Stimulated activated CD4-positive, alpha-beta T cell treated with anti-CD3 and anti-CD28 coated beads, Interleukin-1b, Interleukin-23, amount 100 ng/mL, for 1 hour (primary cell): ENCODE measurements at places on chromosomes 5 and 9.

GRCh38 chr9:74729136-74729695 is 158.5 kb downstream of the TRPM6 start:
- no peak for DNase-seq

DNA sequence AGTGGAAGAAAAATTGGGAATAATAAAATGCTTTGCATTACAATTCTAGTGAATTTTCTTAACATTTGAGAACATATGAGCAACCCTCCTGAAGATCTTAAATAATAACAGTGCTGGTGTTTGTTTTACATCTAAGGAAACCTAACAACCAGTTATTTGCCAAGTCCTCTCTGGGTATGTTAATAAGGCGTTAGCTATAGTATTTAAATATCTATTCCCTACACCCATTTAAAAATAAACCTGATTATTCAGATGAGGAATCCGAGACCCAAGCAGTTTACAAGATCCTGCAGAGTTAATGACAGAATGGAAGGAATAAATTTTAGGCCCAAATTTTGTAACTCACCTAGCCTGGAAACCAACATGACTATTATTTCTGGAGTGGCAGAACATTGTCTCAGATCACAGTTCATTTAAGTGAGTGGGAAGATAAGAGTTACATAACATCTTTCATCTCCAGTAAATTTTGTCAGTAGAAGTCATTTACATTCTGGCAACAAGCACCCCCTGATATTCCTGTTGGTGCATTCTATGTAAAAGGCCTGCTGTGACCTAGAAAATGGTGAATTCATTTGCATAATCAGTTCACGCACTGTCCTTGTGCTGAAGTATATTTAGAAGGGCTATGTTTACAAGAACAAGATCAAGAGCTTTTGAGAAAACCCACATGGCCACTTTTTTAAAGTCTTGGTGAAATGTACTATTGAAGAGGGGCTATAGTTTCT is 148.2 kb downstream of the COX7C start:
- no peak for DNase-seq

DNA sequence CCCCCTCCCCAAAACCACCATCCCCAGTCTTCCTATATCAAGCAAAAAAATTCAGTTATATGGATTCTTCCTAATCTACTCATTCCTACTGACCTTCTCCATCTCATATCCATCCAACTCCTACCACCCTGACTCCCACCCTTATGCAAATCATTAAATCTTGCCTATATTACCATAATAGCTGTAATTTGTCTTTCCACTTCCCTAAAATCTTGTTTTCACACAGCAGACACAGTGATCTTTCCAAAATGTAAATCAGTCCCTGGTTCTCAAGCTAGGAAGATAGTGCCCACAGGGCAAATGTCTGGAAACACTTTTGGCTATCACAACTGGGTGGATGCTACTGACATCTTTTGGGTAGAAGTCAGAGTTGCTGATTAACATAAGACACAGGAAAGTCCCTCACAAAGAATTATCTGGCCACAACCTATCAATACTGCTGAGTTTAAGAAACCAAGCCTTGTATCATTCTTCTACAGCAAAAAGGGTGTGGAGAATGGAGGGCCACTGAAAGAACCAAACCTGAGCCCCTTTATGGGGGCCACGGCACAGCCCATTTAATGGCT is 1.4 kb downstream of the SRA1 start:
- no peak for DNase-seq

DNA sequence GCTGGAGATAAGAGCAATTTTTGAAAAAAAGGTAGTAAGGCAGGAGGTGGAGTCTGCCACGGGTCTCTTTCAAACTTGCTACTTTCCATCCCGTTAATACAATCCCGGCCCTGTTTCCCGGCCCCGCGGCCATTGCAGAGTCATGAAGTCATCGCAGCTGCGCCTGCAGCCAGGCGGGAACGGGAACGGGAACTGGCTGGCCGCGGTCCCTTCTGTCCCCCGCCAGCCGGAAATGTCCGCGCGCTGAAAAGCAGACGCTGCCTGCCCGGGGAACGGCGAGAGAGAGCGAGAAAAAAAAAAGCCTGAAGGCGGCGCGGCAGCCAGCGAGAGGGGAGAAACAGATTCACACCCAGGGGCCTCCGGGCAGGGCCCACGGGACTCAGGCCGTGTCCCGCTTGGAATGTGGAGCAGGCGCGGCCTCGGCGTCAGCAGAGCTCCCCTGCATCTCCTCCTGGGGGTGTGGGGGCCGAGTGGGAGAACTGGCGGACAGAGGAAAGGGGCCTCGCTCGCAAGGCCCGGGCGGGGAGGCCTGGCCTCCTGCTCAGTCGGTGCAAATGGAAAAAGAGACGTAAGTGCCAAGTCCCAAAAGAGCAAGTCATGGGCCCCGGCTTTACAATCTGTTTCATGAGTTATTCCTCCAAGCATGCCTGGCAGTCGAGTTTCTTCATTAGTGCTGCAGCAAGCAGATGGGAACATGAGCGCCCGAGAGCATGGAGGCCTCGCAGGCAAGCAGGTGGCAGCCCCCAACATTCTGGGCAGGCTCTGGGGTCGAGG is 201.2 kb upstream of the GAS1 start:
- no peak for DNase-seq

DNA sequence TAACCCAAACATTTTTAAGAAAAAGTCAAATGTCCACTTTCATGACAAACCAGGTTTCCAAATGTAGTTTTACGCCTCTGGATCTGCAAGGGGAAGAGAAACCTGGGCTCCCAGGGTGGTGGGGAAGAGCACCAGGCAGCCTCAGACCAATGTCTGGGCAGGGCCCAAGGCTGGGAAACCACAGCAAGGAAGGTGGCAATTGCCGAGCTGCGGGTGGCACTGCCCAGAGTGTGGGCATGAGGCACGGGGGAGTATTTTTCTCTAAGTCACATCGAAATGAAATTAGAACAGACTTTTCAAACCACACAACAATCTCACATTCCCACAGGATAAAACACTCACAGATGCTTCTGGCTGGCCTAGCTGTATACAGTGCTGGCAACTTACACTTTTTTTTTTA is 32.6 kb upstream of the RASGEF1C start:
- DNase-seq = no peak

DNA sequence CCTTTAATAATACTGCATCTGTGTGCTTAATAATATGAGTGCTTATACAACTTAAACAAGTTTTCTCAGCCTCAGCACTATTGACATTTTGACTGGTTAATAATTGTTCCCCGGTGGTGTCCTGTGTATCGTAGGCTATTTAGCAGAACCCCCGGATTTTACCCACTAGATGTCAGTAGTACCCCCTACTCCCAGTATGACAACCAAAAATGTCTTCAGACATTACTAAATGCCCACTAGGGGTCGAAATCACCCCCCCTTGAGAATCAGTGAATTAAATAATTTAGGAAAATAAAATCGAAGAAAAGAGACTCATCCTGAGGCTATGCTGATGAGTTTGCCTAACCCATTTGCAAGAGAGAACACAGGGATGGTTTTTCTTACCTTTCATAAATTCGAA is 166.3 kb downstream of the ATP10B start:
- no peak for DNase-seq

DNA sequence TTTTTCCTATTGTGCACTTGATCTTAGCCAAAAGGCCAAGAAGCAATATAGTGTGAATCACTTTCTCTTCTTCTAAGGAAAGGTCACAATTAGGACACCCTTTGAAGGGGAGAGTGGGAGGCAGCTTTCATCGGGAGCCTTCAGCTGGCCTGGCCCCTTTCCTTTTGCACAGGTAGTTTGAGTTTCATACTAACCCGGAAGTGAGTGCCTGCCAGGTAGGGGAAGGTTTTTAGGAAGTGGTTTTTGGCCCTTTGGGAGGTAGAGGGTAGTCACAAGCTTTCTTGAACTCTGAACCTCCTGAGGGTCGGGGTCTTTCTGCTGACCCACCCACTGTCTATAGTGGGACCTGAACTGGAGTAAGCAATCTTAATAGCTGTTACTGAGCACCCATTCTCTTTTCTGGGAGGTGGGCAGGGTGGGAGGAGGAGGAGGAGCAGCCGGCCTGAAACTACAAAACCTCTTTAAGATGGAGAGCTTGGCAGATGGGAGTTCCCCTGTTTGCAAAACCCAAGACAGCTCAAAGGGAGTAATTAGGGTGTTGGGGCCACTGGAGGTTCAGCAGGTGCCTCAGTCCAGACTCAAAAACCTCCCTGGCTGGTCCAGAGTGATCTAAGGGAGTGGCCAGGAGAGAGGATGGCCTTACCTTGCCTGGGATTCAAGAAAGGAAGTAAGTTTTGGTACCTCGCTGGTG is 6.0 kb downstream of the LARP1 start:
- no peak for DNase-seq

DNA sequence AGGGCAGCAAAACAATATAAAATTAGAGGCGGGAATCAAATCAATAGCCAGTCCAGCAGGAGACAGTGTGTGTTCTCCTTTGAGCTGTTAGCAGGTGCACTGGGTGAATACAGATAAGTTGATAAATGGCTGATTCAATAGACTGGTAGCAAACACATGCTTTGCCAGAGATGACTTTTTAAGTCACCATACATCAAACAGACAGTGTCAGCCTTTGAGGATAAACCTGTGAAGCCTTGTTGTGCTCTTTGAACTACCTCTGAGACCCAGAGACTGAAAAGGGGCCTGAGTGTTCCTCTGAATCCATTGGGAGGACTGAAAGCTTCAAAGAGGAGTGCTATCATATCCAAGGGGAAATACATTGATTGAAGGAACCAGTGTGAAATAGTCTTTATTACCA is 301.9 kb downstream of the RASEF start:
- no peak for DNase-seq

DNA sequence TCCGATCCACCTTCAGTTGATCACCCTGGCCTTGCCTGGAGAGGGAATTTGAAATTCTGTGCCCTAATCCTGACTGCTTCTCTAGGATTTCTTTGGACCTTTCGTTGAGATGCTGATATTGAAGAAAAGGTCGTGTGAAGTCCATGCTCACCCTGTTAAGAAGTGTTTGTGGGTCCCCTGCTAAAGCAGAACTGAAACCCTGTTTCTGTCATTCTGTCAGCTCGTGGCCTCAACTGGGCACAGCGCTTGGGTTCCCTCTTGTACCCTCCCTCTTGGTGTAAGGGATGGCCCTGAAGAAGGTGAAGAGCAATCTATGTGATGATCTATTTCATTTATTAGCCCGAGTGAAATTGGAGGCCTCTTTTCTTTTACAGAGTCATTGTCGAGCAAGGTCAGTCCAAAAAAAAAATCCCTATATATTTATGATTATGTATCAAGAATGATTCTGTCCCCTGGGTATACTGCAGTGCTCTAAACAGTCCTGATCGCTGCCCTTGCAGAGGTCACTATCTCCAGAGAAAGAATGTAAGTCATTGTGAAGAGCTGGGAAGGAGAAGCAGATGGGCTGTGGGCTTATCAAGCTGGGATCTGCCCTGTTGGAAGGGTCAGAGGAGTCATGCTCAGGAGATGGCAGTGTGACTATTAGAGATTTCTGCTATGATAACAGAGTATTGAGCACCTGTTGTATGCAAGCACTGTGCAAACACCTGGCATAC is 56.1 kb downstream of the WWC1 start:
- DNase-seq = no peak

DNA sequence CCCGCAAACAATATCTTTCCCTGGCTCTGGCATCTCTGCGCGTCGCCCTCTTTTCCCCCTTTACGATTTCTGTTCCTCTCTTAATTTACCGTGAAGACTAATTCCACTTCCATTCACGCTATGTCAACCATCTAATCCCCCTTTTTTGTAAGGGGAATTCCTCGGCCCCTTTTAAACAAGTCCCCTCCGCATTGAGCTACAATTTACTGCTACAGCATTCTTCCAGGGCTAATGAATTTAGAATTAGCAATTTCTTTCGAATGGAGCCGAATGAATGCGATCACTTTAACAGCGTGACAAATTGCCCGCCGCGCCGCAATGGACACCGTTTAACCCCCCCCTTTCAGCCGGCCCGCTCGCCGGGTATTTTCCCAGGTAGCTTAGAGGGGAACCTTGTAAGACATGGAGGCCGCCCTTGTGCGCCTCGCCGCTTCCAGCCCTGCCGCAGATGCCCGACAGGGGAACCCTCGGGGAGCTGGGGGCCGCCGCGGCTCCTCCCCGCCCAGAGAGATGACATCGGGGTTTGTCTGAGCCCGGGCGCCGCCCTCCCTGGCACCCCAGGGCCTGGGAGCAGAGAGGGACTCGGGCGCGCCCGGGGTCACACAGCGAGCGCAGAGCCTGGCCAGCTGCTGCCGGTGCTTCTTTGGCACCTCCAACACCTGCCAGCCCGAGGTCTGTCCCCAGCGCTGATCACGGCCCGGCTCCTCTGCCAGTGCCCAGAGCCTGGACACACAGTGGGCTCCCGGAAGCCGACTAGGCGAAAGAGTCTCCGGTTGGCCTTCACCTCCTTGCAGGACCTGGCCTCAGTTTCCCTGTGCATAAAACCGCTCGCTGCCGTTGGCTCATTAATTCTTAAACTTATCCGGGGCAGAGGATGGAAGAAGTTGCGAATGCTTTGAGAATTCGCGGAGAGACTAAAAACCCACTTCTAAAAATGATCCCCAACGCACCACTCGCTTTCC is 1.3 kb downstream of the PRDM12 start:
- DNase-seq = no peak

DNA sequence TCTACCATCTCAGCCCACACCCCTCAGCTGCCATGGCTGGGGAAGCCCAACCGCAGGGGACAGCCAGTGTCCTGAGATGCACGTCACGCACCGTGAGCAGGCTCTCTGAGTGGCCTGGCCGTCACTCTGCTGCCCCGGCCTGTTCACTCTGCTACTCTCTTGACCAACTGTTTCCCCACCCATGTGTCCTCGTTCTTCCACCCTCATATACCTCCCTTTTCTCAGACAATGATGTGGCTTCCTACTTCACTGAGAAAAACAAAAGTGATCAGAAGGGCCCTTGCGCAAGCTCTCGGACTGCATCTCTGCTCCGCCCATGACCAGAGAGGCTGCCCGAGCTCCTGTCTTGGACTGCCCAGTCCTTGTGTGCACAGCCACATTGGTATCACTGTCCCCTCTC is 47.6 kb downstream of the OTULIN start:
- no peak for DNase-seq

GRCh38 chr5:136957428-136957827 is 541.7 kb downstream of the SPOCK1 start:
- DNase-seq = no peak

DNA sequence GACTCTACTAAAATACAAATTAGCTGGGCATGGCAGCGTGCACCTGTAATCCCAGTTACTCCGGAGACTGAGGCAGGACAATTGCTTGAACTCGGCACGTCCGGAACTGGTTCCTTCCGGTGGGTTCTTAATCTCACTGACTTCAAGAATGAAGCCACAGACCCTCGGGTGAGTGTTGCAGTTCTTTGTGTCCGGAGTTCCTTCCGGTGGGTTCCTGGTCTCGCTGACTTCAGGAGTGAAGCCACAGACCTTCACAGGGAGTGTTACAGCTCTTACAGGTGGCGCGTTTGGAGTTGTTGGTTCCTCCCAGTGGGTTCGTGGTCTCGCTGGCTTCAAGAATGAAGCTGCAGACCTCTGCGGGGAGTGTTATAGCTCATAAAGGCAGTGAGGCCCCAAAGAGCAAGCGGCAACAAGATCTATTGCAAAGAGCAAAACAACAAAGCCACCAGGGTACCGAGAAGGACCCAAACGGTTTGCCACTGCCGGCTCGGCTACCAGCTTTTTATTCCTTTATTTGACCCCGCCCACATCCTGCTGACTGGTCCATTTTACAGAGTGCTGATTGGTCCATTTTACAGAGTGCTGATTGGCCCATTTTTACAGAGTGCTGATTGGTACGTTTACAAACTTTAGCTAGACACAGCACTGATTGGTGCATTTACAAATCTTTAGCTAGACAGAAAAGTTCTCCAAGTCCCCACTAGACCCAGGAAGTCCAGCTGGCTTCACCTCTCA is 28.6 kb upstream of the SLC6A19 start:
- DNase-seq = no peak

- DNase-seq = no peak
Observed at GRCh38 chr9:89801341-89801740, 196.5 kb downstream of the GADD45G start.
